Stimulated activated CD8-positive, alpha-beta memory T cell treated with anti-CD3 and anti-CD28 coated beads, Interleukin-2, amount 100 ng/mL, for 1 hour (primary cell): ENCODE measurements at places on chromosomes 5 and 9.

DNA sequence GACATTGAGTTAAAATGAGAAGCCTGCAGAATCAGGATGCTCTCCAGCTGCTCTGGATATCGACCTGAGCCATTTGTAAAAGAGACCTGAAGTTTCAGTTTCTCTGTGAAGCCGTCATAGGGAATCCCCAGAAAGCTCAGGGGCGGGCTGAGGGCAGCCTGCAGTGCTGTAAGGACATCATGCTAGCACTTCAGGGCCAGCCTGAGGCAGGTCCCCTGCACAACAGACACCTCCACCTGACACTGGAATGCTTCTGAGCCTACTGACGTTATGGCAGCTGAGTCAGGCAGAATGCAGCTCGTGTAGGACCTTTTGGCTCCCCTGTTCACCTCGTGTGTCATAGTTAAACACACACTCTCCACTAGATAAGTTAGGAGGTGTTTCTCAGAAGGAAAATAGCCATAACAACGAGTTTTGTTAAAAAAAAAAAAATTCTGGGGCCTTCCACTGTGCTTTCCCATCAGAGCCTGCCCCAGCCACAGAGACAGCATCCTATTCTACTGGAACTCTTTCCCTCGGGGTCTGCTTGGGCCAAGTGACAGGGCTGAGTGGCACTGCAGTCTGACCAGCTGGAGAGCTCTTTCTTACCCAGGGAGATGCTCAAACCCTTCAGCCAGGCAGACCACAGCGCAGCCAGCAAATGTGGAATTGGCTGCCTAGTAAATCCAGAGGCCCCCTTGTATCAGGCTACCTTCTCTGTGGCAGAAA is 354.9 kb downstream of the DIRAS2 start:
- DNase-seq: no peak

- no peak for DNase-seq
Observed at GRCh38 chr5:134462047-134462575, 50.4 kb upstream of the CDKN2AIPNL start.

DNA sequence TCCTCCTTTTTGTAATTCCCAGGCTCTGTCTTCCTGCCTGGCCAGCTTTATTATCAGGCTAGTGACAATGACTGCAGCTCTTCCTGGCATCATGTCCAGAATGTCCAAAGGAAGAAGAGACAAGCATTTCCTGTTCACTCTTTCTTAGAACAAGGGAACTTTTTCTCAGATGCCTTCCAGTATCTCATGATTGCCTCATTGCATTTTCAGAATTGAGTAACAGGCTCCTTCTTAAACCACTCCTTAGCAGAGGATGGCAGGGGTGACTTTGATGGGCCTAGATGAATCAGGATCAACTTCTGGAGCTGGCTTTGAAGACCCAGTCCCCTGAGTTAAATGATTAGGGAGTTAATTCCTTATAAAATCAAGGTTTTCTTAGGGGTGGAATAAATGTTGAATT is 92.9 kb upstream of the RASGRF2 start:
- DNase-seq: no peak

DNA sequence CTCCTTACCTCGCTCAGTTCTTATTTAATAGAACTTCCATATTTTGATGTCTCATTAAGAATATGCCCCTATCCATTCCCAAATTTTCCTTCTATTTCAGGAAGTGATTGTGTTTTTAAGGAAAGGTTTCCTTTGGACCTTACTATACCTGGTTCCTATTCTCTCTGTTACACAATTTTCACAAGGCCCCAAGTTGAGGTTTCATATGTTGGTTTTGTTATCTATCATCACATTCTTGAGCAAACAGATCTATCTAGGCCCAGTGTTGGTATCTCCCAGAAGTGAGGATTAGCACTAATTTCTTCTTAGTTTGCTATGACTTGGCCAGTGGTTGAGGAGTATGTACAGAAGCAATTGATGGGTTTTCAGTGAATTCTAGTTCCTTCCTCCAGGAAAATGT is 41.5 kb downstream of the ALG2 start:
- no peak for DNase-seq

- no peak for DNase-seq
Observed at GRCh38 chr9:99366621-99367020, 144.5 kb downstream of the SEC61B start.

DNA sequence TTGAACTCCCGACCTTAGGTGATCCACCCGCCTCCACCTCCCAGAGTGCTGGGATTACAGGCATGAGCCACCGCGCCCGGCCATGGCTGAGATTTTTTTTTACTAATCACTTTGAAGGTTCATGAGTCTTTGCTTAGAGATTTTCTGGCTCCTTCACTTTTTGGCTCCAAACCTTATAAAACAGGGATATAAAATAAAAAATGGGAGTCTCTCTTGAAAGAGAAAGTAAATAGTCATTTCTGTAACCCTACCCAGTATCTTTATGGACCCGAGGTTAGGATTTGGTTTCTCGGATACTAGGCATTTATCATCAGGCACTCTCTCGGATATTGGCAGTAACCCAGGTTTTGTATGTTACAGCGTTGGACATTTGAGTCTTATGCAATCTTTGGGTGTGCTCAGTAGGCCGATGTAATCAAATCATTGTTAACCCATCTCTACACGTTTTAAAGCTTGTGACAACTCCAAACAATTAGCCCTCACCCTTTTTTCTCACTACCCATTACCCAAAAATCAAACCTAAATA is 25.3 kb downstream of the STXBP1 start:
- DNase-seq: no peak

DNA sequence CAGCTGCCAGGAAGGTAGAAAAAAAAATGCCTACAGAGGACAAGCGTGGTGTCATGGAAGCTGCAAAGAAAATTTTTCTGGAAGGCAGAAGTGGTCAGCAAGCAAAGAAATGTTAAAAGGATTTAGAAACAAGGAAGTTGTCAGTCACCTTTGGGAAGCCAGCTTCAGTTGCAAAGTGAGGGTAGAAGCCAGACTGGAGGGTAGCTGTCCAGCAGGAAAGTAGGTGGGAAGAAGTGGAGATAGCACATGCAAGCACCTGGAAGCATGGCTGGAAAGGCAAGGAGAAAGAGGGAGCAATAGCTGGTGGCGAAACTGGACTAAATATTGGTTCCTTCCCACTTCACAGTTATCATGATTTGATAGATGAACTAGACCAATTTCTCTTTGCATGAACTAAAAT is 54.3 kb downstream of the ADRB2 start:
- no peak for DNase-seq

GRCh38 chr5:164885179-164885578 is 1379.8 kb downstream of the MAT2B start:
- DNase-seq: no peak

DNA sequence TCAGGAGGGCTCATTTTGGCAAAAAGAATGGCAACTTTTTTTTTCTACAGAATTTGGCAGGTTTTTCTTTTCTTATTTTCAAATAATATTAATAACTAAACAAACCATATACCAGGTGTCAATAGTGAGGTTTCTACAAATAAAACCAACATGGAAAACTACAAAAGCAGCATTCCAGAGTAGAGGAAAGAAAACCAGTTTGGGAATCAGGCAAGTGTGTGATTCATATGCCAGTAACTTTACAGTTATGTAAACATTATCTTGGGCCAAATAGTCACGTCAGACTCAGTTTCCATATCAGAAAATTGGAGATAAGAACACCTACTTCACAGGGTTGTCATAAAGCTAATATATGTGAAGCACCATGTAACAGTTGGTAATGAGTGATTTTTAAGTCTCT is 51.7 kb downstream of the FBXW11 start:
- DNase-seq: no peak

DNA sequence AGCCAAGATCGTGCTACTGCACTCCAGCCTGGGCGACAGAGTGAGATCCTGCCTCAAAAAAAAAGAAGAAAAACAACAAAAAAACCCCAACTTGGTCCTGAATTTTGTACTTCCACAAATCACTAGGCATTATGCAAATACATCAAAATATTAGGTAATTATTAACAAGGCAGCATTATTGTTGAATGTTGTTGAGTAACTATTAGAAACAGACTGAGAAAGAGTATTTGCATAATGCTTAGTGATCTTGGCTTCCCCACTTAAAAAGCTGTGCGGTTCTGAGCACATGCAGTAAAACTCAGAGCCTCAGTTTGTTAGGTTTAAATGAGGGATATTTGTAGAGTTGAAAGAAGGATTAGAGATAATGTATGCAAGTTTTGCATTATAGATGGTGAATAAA is 64.2 kb downstream of the SCAMP1 start:
- no peak for DNase-seq

DNA sequence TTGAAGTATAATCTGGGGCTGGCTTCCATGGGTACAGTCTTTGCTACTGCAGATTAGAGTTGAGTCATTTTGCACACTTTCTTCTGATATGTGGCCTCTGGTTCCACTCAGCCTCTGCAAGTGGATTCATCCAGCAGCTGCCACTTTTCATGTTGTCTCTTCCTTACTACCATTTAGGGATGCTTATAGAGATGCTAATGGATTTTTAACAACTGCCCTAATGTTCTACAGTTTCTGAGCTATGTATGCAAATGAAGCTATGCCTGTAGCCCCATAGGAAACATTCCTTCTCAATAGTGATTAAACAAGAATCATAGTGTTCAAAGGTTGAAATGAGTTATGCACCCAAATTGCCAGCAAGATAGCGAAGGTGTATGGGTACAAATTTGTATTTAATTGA is 456.0 kb upstream of the ITGA1 start:
- no peak for DNase-seq

- no peak for DNase-seq
Observed at GRCh38 chr9:136808806-136809158, 1.0 kb downstream of the RABL6 start.

DNA sequence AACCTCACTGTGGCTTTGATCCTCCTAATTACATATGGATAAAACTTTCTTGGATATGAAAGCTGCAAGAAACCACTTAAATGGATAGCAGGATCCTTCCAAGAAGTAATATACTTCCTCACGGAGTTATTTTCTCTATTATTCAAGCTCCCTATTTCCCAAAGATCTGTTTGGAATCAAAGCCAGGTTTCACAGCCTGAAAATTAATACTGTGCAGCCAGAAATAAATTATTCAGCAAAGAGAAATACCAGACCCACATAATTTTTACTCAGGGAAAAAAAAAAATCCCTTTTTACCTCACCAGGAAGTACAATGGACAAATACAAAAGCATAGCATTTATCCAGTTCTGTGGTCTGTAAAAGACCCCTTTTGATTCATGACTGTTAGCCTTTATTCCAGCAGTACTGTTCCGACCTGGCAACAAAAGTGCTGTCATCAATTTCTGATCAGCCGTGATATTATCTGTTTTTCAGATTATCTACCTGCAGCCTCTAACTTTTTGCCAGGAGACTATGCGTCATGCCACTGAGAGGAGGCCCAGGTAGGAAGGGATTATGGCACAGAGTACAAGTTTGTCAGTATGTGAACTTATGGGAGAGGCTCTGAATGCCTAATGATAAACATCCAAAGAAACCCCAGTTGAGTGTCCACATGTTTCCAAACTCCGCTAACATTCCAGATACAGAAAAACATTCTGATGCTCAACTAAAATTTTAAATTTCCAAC is 57.0 kb downstream of the FBN2 start:
- no peak for DNase-seq

DNA sequence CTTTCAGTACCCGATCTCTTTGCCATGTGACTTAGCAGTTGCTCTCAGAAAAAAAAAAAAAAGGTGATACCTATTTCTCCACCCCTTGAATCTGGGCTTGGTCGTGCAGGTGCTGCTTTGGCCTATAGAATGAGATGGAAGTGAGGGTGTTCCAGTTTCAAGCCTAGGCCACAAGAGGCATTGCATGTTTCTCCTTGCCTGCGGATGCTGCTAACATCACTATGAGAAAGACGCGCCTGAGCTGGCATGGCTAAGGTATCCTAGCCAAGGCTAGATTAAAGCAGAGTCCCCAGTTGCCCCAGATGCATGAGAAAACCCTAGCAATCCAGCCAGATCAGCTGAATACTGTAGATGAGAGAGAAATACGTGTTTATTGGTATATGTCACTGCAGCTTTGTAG is 14.7 kb upstream of the CSF1R start:
- DNase-seq: no peak

GRCh38 chr9:130334915-130335314 is 69.4 kb downstream of the HMCN2 start:
- DNase-seq: no peak

DNA sequence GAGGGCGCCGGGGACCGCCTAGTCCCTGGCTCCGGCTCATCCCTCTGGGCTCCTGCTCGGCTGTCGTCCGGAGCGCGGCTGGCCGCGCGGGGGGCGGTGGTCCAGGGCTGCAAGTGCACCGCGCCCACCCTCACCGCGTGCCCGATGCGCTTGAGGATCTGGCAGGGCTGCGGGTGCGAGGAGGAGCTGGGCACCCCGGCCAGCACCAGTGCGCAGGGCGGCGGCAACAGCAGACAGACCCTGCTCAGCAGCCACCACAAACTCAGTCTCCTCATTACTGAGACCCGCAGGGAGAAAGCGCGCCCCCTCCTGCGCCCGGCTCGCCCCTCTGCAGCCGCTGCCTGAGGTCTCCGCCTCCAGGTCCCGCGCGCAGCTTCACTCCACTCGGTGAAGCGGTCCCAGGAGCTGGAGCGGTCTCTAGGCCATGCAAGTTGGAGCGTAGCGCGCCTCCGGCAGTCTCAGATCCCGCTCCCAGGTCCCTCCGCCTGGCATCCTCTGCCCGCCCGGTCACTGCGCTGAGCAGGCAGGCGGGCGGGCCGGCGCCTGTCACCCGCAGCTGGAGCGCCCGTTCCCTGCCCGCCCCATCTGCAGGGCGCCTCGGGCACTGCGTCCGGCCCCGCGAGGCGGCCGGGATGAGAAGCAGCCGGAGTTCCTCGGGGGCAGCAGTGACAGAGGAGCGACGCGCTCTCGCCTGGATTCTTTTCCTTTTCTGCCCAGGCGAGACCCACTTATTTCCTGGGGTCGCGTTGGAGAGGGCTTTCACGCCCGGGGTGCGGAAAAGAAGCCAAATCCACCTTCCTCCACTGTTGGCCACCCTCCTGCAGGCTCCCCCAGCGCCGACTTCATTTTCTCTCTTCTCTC is 512 bp downstream of the GRIN3A start:
- DNase-seq: no peak

DNA sequence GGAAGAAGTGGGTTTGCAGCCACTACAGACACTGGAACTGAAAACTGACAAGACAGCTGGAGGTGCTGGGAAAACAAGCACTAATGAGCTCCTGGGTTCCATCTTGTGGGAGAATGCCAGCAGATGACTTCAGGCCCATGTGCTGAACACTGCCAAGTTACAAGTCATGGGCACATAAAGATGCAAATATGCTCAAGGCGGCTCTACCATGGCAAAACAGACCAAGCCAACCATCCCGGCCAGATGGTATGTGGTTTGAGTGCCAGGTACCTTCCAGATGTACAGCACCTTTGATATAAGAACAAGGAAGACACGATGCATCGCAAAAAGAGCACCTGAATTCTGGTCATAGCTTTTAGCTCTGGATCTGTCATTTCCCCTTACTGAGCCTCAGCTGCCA is 19.9 kb downstream of the TNFSF8 start:
- DNase-seq: no peak

GRCh38 chr9:68805890-68806517 is 101.0 kb downstream of the PIP5K1B start:
- DNase-seq: no peak
